Activated CD4-positive, alpha-beta T cell treated with anti-CD3 and anti-CD28 coated beads, Interleukin-2, Interleukin-4, amounts not matched to agents 100 ng/mL and 50 ng/mL, durations not matched to agents 16 hours and 8 hours (primary cell): ENCODE measurements at places on chromosomes 7 and 10.

GRCh38 chr7:124413029-124413428, 352.6 kb downstream of the GPR37 start:
- no peak for DNase-seq

GRCh38 chr10:120927352-120927751, 76.2 kb downstream of the WDR11 start:
- no peak for DNase-seq

DNA sequence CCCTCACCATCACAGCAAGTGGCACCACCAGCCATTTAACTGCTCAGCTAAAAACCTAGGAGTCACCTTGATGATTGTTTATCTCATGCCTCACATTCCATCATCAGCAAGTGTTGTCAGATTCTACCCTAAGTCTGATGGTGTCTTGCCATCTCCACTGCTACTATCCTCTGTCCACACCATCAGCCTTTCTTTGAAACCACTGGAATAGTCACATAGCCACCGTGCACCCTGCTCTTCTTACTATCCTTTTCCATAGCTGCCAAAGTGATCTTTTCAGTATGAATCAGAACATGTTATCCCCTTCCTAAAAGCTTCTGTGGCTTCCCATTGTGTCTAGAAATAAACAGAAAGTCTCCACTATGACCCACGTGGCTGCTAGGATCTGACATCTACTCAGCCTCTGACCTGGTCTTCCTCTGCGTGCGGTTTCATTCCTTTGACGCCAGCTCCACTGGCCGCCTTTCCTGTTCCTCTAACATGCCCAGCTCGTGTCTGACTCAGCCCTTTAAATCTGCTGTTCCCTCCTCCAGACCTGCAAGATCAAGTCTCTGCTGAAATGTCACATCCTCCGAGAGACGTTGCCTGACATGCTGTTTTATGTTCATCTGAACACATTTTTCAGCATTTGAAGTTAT, 16.5 kb upstream of the CHN2 start:
- DNase-seq, result peak; percentile 18

DNA sequence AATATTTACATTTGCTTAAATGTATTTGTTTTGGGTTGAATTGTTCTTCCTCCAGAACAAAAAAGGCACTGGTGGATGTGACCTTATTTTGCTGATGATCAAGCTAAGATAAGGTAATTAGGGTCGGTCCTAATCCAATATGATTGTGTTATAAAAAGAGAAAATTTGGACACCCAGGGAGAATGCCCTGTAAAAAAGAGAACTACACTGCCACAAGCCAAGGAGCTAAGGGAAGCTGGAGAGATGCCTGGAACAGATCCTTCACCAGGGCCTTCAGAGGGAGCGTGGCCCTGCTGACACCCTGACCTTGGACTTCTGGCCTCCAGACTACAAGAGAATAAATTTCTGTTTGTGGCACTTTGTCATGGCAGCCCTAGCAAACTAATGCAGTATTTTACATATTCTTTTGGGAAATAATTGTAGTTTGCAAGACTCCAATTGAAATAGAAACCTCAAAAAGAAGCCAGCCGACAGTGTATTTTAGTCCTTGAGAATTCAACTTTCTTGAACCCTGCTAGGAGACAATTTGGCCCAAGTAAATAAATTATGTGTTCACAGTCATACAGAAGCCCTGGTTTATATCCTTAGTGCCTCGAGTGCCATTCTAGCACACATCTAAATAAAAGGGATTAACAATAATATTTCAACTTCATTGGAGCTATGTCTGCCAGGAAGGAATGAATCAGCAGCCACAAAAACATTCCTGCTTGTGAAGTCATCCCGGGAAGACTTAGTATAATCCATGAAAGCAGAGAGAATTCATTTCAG, 164.6 kb downstream of the PKD1L1 start:
- no peak for DNase-seq

- no peak for DNase-seq
Measured at GRCh38 chr7:97008275-97008917, 3.0 kb downstream of the DLX6 start.

DNA sequence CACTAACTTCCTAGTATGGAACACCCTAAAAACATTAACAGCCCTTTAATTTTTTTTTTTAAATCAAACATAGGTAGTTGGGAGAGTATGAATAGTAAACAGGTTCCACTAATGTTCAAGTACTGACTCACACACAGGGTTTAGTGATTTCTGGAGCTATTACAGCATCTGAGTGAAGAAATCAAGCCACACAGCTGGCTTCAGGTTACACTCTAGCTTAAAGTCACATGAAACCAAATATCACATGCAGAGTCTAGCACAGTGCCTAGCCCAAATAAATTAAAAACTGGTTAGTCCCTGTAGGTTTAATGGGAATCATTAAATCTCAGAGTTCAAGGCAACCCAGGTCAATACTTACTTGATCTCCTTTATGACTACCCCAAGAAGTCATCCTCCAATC, 11.6 kb downstream of the PANK1 start:
- peak; percentile 9 for DNase-seq

GRCh38 chr7:101936223-101936610, 118.8 kb downstream of the CUX1 start:
- DNase-seq, result no peak

DNA sequence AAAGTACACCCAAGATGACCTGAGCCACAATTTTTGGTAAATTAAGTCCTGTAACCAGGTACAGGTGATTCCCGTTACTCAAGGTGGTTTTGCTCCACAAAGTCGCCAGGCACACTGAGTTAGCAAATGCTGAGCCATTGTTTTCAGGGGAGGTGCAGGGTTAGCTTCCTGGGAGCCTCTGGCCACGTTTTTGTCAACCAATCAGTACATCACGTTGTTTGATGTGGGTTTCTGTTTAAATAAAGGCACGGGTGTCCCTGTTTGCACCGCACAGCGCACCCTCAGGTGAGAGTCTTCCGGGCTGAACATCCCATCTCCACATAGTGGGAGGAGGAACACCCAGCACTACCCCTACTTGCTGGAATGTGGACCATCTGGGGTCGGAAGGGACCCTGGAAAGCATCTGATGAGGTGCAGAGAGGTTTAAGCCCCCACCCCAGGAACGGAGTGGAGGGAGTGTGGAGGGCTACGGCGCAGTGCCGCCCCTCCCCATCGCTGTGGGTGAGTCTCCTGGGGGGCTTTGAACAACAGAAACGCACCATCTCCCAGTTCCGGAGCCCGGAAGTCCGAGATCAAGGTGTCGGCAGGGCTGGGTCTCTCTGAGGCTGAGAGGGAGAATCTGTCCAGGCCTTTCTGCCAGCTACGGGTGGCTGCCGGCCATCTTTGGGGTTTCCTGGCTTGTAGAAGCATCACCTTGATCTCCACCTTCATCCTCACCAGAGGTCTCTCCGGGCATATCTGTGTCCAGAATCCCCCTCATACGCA, 42.5 kb downstream of the PRKAG2 start:
- no peak for DNase-seq

DNA sequence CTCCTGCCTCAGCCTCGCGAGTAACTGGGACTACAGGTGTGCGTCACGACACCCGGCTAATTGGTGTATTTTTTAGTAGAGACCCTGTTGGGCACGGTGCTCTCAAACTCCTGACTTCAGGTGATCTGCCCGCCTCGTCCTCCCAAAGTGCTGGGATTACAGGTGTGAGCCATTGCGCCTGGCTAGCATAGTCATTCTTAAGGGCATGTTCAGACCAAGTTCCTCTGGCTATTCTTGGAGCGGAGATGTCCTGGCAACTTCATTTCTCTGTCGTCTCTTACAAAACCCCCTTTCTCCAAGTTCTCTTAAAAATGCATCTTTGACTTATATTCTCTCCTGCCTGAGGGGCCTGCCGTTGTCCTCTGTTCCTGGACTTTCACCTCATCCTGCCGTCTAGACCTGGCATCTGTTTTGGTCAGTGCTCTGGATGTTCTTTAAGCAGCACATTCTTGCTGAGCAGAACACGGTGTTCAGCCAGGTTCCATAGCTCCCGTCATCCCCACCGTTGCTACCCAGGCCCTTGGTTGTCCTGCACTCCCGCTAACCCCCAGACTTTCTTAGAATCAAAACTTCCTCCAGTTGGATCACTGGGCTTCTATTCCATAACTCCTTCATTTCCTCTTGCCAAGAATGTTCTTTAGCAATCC, 509.9 kb upstream of the GALNT17 start:
- no peak for DNase-seq

DNA sequence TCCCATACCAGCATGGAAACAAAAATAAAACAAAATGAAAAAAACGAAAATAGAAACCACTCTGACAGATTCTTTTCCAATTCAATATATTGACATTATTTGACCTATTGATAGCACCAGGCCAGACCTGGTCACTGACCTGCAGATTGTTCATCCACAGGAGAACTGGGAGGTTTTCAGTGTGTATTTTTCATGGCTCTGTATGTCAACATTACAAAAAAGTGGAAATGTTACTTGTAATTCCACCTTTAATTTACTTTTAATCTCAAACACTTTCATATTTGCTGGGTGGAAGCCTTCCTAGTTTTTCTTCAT, 2.9 kb downstream of the HKDC1 start:
- no peak for DNase-seq

DNA sequence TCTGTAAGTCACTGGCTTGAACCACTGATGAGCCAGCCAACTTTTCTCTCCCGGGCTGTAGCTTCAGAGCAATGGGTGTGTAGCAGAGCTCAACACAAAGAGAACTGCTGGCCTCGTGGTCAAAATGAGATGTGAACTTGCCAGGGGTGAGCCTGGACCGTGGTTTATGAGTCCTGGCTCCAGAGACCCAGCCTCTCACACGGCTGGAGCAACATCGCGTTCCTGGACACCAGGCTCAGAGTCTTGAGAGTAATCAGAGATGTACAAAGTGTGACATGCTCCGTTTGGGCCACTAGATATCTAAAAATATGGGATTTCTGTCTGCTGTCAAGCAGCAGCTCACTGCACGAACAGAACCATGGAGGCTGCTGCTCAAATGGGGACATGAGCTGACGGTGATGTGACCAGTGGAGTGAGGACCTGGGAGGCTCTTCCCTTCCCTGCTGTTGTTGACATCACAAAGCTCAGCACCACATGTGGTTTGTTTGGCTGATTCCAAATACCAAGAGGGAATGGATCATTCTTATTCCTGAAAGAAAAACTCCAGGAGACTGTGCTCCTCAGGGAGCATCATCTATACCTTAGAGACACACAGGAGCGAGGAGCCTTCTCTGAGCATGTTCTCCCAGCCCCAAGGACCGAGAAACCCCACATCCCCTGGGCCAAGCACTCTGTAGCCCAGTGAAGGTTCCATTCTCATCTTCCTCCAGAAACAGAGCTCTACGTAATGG, 9.2 kb upstream of the SVIL start:
- DNase-seq, result no peak

- DNase-seq, result no peak
Measured at GRCh38 chr10:23146258-23146657, 45.9 kb upstream of the PTF1A start.
